NCI-H526 treated with DMSO at 0.1 percent for 48 hours (cell line): ENCODE measurements at places on chromosomes 2 and 18.

GRCh38 chr2:3146772-3147650 lies 230.6 kb downstream of the EIPR1 start:
- no peak for DNase-seq

- DNase-seq, result no peak
Measured at GRCh38 chr2:107530046-107530445, 296.6 kb upstream of the RGPD4 start.

DNA sequence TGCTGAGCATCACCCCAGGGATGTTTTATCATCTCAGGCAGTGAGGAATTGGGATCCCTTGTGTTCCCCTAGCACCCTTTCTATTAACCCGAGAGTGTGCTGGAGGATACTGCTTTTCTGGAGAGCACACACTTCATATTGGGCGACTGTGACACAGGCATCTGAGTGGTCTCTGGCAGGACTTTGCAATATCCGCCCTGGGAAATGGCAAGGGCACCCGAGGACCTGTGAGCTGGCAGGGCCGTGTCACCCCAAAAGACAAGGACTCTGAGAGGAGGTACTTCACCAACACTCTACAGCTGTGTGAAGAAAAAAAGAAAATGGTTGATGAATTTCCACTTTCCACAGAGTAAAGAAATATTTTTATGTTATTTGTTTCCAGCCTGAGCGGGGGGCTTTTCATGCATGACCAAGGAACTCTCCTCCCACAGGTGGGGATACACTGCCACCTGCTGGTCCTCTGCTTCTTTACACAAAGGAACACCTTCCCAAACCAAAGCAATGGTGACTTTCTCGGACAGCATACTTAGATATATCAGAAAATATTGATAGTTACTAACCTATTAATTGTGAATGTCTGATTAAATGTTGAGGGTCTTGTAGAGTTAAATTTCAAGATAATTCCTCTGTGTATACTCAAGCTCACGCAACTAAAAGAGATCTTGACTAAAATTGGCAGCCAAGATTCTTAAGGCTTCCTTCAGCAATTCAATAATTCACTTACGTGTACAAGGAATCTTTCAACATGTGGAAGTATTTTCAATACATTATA lies 45.9 kb upstream of the REG3G start:
- DNase-seq, result no peak

DNA sequence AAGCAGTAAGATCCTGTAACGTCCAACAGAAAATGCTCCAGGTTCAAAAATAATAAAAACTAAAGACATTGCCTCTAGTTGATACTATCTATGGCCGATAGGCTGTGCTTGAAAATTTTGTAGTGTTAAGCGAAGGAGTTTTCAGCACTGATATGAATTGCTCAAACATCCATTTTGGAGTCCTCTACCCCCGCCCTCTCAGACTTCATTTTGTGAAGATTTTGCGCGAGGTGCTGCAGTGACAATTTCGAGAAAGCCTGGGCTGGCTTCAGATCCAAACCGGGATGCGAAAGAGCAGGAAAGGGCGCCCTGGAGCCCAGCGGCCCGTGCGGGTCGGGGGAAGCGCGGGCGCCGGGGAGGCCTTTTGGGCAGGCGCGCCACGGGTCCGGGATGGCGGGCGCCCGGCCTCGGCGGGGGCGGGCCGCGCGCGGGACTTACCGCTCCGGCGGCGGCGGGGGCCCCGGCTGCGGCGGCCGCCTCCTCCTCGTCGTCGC lies 1.8 kb downstream of the SP3 start:
- peak; percentile 39 for DNase-seq

DNA sequence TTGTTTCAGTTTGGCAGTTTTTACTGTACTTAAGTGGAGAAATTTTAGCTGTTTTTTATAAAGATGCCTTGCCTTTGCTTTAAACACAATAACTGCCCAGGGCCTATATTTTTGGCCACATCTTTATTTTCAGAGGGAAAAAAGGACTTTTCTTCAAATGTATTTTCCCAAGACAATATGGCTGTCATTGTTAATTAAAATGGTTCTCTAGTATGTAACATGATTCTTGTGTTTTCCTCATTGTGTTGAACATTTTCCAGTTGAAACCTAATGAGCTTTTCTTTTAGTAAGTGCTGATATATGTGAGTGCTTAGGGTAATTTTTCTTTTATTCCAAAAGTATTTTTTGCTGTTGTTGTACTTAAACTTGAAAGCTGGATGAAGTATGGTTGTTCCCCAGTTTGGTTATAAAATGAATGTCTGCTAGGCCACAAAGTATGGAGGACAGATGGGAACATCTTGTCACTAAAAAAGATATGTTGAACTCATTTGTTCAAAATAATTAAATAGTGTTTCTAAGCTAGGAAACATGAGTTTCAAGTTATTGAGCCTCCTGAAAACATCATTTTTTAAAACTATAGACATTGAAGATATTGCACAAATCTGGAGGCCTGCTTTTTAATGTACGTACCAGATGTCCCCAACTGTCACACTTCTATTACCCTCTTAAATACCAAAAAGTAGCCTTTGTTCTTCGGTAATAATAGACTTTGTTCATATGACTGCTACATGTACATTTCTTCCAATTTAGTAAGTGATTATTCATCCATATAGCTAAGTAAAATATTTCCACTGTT lies 147.5 kb upstream of the DAPL1 start:
- no peak for DNase-seq

DNA sequence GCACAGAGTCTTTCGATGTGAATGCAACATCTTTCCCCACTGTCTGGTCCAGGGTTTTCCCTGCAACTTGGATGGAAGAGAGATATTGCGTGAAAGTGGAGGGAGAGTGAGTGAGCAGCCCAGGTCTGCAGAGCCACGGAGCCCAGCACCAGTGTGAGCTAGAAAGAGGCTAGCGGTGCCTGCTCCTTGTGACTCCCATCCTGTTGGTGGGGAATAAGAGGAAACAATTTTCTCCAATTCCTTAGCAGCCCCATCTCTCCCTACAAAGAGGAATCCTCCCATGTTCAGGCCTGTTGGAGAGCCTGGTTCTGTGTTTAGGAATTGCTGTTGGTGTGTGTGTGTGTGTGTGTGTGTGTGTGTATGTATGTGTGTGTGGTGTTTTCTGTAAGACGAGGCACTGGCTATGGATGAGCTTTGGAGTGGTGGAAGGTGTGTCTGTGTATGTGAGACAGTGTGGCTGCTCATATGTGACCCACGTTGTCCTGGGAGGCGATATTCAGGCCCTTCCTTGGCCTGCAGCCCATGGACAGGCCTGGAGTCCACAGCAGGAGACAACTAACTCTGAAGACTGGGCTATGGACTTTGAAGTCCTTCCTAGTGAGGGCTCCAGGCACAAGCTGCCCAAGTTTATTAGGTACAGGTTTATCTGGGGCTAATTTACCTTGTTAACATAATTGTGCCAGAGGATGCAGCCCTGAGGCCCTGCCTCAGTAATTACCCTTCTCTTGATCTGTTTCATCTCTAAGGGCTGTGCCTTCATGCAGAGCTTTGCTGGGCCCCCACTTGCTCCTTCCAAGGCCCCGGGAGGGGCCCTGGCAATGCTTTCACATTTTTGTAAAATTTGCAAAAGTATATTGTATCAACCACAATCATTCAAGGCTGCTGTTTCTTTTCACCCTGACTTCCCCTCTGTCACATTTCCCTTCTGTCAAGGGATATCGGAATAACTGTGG lies 88.6 kb upstream of the HAAO start:
- no peak for DNase-seq
